ENCODE measurements at places on chromosomes 5 and 9.

- no peak for DNase-seq
Measured at GRCh38 chr5:107739661-107740060, 68.9 kb upstream of the EFNA5 start.

- DNase-seq: no peak
Measured at GRCh38 chr9:1154739-1155138, 104.6 kb downstream of the DMRT2 start.

DNA sequence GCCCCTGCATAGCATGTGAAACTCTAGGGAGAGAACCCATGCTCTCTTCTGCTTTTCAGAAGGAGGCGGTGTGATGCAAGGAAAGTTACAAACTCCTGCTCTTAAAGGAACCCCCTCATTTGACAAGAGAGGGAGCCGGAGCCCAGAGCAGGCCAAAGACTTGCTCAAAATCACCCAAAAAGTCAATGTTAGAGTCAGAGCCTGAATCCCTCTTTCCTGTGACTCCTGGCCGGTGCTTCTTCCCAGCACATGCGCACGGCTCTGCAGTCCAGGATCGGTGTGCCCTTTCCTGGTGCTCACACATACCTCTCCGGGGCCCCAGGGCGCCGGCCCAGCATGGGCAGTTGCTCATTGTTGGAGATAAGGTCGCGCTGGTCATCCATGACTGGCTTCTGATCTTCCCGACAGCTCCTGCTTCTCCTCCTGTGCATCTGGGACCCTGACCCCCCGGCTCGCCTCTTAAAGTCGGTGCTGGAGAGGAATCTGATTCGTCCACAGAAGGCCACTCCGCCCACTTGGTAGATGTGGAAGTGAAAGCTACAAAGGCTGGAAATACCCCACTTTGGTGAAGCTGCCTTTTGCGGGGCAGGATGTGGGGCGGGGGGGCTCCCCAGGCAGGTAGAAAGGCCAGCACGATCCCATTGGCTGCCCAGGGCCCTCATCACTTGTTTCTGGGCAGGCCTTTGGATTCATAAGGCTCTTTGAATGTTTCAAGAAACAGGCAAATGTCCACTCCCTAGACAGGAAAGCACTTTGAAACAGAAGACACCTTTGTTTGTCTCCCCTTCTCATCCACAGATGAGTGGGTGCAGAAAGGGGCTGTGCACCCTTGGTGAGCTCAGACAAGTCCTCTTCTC is at the start of gene CD74:
TSS of gene CD74 (minus strand) at position 592 of the 857 bp plus-strand sequence. CDS start at position 431, 161 bp downstream.
- peak; percentile 72 for DNase-seq

DNA sequence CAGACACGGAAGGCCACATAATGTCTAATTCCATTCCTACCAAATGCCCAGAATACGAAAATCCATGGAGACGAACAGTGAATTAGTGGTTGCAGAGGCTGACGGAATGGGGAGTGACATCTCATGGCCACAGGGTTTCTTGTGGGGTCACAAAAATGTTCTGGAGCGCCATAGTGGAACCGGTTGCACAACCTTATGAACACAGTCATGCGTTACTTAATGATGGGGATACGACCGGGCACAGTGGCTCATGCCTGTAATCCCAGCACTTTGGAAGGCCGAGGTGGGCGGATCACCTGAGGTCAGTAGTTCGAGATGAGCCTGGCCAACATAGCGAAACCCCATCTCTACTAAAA is 26.0 kb upstream of the TTLL11 start:
- DNase-seq: no peak

- no peak for DNase-seq
Measured at GRCh38 chr5:65978251-65978650, 51.9 kb downstream of the ERBIN start.

GRCh38 chr5:90551376-90551775 is 7.2 kb upstream of the ADGRV1 start:
- DNase-seq: no peak

DNA sequence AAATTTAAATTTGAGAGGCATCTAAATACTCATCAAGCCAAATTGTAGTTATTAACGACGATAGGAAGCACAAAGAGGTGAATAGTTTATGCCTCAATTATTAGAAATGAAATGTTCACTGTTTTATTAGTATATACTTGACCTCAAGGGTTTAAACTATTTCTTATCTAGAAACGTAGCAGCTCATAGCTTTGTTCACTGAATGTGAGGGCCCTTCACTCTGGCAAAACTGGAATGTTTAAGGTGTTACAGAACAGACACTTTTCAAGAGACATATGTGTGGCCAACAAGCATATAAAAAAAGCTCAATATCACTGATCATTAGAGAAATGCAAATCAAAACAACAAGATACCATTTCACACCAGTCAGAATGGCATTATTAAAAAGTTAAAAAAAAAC is 151.2 kb upstream of the KCNN2 start:
- no peak for DNase-seq
